ENCODE measurements at places on chromosomes 1 and 21.
A peak's percentile ranks its signal among the peaks of the same experiment; 100 is the strongest.

DNA sequence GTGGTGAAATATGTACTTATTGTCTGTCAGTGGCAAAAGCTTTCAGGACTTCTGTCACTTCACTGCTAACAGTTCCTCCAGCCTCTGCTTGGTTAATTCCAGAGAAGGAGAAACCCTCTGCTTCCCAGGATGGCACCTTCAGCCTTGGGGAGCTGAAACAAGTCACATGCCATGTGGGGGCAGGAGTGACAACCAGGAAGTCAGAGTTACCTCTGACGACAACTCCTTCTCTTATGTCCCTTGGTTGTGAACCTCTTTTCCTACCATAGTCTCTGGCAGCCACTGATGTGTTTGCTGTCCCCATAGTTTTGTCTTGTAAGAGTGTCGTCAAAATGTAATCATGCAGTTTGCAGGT is 53.6 kb downstream of the FCRL5 start:
- no peak for DNase-seq

- DNase-seq = no peak
Observed at GRCh38 chr1:116362050-116362449, 11.0 kb upstream of the ATP1A1 start.

DNA sequence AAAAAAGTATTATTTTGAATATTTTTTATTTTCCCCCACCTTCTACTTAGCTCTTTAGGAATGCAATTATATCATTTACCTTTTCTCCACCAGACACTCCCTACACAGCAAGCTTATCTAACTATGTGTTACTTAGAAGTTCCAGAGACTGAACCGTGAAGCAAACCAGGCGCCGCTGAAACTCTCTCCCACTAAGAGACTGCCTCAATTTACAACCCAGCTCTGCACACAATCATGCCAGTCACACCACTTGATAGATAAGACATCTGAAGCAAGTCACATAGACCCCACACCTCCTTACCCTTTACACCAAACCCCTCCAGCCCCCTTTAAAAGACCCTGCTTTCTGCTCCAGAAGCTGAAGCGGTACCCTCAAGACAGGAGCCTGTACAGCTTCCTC is 245.5 kb downstream of the S1PR1 start:
- DNase-seq = no peak

- DNase-seq = no peak
Observed at GRCh38 chr21:41245509-41246135, 71.0 kb upstream of the FAM3B start.

DNA sequence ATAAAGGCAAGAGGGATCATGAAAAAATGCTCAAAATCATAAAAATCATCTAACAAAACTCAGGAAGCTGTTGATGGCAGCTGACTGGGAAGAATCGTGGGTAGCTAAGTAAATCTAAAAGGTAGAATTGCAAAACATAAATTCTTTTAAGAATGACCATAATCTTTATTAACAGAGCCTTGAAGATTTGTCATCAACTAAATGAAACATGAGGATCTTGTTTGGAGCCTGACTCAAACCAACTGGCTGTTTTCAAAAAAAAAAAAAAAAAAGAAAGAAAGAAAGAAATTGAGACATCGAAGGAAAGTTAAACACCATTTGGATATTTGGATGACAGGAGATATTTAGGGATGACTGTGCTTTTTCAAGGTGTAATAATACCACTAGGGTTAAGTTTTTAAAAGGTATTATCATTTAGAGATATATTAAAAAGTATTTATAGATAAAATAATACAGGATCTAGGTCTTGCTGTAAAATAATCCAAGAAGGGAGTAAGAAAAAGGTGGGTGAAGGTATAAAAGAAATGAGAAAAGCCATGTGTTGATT is 48.6 kb downstream of the CD34 start:
- DNase-seq = no peak

GRCh38 chr1:155137154-155137949 is 1.7 kb downstream of the SLC50A1 start:
- DNase-seq = no peak

- no peak for DNase-seq
Observed at GRCh38 chr1:192810253-192810880, 1.5 kb downstream of the RGS2 start.

- no peak for DNase-seq
Observed at GRCh38 chr1:77544845-77545244, 137.6 kb downstream of the ZZZ3 start.

DNA sequence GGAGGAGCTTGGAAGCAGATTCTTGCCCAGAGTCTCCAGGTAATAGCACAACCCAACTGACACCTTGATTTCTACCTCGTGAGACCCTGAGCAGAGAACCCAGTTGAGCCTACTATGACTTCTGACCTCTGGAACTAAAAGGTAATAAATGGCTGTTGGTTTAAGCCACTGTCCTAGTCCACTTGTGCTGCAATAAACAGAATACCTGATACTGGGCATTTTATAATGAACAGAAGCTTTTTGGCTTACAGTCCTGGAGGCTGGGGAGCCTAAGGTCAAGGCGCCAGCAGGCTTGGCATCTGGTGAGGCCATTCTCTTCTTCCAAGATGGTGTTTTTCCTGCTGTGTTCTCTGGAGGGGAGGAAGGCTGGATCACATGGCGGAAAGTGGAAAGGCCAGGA is 39.9 kb upstream of the TP53BP2 start:
- DNase-seq = no peak

GRCh38 chr1:224626042-224626441 is 9.9 kb downstream of the CNIH3 start:
- no peak for DNase-seq

- no peak for DNase-seq
Observed at GRCh38 chr1:230422221-230422981, 3.7 kb downstream of the PGBD5 start.

- no peak for DNase-seq
Observed at GRCh38 chr1:31689379-31689778, 14.4 kb downstream of the COL16A1 start.

GRCh38 chr1:210143465-210144062 is 89.0 kb upstream of the SERTAD4 start:
- peak; percentile 11 for DNase-seq

DNA sequence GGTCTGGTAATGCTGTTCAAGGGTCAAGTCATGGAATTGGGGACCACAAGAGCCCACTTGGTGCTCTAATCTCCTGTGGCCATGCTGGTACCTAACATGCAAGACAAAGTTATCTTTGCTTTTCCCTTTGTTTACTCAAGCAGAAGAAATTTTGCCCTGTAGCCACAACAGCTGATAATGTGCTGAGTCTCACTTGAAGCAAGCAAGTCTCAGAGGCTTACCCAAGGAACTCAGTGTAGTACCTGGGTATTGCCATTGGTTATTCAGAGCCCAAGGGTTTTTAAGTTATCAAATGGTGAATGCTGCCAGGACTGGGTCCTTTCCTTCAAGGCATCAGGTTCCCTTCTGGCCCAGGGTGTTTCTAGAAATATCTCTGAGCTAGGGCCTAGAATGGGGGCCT is 198.9 kb upstream of the RNPC3 start:
- DNase-seq = no peak

DNA sequence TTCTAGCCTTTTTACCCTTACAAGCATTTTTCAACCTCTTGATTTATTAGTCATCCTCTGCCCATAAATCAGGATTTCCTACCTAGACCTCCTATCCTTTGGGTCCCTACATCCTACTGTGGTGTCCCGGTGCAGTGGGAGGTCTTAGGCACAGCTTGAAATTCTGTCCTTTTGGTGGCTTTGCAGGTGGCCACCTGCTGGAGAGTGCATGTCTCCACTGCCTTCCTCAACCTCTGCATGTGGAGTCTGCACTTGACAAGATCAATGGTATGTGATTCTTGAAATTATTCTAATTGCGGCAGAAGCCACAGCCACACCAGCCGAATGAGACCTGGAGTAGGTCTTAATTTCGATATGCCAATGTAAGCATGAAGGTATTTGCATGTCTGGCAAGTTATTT is 11.4 kb upstream of the KCNA3 start:
- DNase-seq = no peak

DNA sequence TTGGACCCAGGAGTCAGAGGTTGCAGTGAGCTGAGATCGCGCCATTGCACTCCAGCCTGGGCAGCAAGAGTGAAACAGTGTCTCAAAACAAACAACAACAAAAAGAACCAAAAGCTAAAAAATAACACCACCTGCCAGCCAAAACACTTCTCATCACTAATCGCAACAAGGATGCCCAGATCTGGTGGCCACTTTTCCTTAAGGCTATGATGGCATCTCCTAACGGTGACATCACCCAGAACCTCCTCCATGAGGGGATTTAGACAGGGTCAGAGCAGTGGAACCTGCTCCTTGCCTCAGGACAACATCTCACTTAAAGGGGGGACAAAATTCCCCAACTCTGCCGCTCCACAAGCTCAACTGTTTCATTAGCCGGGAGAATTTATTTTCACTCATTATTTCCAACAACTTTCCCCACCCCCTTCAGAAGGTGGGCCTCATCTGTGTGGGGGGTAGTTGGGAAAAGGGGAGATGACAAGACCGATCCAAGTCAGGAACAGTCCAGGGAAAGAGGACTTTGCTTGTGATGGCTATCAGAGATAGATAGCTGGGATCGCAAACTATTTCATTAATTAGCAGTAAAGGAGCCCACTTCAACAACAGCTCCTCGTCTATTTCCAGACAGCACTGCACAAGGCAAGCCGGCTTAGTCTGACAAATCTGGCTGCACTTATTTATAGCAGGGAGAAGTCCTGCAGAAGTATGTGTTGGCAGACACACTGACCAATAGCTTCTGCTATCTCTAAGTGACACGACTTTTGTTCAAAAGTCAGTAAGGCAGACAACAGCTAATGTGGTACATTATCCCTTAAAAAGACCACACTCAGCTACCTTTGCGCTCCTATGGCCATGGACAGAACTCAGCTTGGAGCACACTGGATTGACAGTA is 2.6 kb downstream of the PABPC4 start:
- DNase-seq = no peak

GRCh38 chr1:21868482-21868881 is 56.4 kb downstream of the LDLRAD2 start:
- DNase-seq = no peak

GRCh38 chr21:38329162-38329561 is 72.4 kb downstream of the KCNJ15 start:
- DNase-seq = no peak

DNA sequence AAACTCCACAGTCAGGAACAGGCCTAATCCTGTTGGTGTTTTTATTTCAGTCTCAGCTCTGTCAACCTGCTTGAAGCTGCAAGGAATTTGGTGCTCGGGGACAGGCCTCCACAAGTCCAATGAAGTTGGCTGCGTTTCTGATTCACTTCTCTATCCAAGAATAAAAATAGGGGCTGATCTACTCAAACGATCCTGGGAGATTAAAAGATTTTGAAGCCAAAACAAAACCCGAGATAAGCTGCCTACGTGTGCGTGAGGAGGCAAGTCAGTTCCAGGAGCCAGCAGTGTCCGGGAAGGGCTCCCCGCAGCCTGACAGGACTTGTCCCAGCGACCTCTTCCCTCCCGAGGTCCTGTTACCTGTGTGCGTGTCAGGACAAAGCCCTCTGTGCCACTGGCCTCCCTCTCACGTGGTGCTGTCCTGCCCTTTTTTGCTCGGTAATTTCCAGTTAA is 98.0 kb downstream of the ETS2 start:
- DNase-seq = no peak

GRCh38 chr1:23544444-23545389 is 13.7 kb upstream of the E2F2 start:
- peak; percentile 67 for DNase-seq

DNA sequence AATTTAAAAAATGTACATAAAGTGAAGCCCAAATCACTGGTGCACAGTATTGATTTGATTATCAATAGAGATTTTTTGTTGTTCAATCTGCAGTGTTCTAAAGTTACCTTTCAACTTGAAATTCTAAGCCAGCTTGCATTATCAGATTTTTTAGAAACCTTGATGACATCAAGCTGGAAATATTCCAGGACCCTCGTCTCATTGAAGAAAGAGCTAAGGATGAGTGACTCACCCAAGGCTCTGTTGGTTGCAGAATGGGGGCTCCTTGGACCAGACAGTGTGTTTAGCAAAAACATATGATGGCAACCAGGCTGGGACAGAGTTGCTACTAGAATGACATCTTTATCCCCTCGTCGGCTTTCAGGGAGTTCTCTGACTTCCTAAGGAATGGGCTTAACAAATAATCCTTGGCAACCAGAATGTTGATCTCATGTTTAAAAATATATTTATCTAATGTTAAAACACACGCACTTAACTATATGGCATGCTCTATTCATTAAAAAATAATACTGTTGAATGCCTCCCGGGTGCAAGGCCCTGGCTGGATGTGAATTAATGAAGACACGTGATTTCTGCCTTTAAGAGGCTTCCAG is 79.7 kb downstream of the RUNX3 start:
- DNase-seq = no peak

DNA sequence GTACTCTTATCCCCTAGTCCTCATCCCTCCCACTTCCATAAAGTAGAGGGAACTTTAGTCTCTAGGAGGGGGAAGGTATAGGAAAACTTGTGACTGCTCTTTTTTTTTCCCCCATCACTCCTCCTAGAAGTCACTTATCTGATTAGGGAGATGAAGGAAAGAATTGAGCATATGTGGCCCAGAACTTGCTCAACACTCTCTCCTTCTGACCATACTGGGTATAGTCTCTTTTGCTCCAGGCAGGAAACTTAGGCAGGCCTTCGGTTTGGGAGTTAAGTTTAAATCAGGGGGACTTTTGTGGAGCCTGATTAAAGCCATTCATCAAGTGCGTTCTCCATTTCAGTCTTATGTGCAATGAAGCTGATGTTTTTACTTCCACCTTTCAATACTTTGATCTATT is 5.8 kb downstream of the UBE2U start:
- no peak for DNase-seq

DNA sequence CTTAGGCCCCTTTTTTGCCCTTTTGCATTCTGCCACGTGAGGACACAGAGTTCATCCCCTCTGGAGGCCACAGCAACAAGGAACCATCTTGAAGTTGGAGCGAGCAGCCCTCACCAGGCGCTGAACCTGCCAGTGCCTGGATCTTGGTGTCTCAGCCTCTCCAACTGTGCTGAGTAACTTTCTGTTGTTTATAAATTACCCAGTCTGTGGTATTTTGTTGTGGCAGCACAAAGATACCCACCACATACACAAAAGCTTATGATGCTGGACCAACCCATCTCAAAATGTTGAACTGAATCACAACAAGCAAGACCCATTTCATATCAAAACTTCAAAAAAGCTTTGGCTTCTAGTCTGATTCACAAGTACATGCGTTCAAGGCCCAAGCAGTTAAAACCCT is 649.9 kb downstream of the KIF26B start:
- no peak for DNase-seq

DNA sequence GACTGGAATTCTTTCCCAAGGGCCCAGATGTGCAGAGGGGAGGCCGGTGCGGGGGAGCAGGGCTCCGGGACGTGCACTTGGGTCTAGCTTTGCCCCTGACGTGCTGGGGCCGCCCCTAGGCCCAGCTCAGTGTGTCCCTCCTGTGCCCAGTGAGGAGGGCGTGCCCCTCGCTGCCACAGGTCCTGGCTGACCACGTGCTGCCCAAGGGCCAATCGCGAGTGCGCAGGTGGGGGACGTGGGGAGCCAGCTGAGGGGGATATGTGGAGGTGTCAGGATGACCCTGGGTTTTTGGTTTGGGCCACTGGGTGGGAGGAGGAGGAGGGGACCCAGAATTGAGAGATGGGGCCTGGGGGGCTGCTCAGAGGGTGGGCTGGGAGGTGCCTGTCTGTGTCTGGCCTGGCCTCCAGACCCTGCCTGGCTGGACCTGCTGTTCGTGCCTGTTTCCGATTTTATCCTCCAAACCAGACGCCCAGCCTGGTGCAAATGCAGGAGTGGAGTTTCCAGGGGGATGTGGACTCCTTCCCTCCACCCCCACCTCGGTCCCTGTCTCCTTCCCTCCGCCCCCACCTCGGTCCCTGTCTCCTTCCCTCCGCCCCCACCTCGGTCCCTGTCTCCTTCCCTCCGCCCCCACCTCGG is 6.1 kb upstream of the RNF223 start:
- no peak for DNase-seq

- DNase-seq = no peak
Observed at GRCh38 chr1:230204842-230205241, 137.8 kb downstream of the GALNT2 start.
